ENCODE measurements at places on chromosomes 12 and 14. TPM values are rescaled to one million over a fixed set of nuclear protein-coding genes. Genes with fewer than 3 reads are reported as not detected.

Gene RIMKLB
- 0.52 TPM for total RNA-seq

DNA sequence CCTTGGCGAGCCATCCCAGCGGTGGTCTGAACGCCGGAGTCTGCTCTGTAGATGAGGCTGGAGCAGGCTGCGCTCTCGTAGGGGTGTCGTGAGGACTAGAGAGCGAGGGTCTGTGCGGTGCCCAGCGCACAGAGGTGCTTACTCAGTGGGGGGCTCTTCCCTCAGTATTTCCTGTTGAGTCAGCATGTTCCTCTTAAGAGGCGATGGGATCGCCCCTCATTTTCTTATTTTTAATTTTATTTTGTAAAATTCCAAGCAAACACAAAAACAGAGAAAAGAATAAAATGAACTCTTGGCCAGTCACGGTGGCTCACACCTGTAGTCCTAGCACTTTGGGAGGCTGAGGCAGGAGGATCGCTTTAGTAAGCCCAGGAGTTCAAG, 40.8 kb upstream of the BCL7A start:
- peaks cover 9% of the 10 kb centered on the region for H3K27me3 ChIP-seq
- H3K27ac ChIP-seq, result no peak overlapping the region
- no peaks in the 10 kb centered on the region for H3K36me3 ChIP-seq
- DNase-seq, result no peak
- no peak overlapping the region for H3K4me3 ChIP-seq

- no peak for DNase-seq
- peaks cover 16% of the 10 kb centered on the region for H3K27me3 ChIP-seq
- peak overlapping the region; percentile 98 for H3K27ac ChIP-seq
- H3K4me1 ChIP-seq, result peaks cover 23% of the 10 kb centered on the region
- peaks cover 2% of the 10 kb centered on the region for H3K36me3 ChIP-seq
Measured at GRCh38 chr14:31560759-31561154, 447 bp upstream of the NUBPL start.

Gene PKP2
- not detected for total RNA-seq

Gene AQP6
- not detected for total RNA-seq

Gene ACOT4
- total RNA-seq, result 1.1 TPM

Gene MRPL52
- 196 TPM for total RNA-seq

GRCh38 chr14:100709289-100710284, 17.1 kb upstream of the DLK1 start:
- no peak for DNase-seq
- no peaks in the 10 kb centered on the region for H3K36me3 ChIP-seq
- H3K27ac ChIP-seq, result no peak overlapping the region
- no peak overlapping the region for H3K4me3 ChIP-seq
- H3K4me1 ChIP-seq, result no peaks in the 10 kb centered on the region

DNA sequence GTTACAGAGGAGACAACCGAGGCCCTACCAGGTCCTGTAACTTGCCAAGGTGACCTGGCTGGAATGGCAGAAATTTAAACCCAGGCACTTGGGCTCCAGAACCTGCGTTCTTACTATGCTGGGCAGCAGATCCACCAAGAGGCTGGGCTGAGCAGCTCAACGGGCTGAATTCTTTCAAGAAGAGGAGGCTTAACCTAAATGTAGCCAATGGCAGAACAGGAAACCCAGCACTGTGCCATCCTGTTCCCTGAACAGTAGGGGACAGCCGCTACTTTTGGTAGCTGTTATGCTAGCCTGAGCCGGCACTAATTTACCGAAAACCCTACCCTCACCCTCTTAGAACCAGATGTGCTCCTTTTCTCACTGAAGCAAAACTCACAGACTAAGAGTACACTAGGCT, 86.1 kb downstream of the ACTN1 start:
- no peak overlapping the region for H3K27ac ChIP-seq
- H3K27me3 ChIP-seq, result peaks cover 4% of the 10 kb centered on the region
- no peak for DNase-seq
- H3K4me3 ChIP-seq, result no peak overlapping the region

DNA sequence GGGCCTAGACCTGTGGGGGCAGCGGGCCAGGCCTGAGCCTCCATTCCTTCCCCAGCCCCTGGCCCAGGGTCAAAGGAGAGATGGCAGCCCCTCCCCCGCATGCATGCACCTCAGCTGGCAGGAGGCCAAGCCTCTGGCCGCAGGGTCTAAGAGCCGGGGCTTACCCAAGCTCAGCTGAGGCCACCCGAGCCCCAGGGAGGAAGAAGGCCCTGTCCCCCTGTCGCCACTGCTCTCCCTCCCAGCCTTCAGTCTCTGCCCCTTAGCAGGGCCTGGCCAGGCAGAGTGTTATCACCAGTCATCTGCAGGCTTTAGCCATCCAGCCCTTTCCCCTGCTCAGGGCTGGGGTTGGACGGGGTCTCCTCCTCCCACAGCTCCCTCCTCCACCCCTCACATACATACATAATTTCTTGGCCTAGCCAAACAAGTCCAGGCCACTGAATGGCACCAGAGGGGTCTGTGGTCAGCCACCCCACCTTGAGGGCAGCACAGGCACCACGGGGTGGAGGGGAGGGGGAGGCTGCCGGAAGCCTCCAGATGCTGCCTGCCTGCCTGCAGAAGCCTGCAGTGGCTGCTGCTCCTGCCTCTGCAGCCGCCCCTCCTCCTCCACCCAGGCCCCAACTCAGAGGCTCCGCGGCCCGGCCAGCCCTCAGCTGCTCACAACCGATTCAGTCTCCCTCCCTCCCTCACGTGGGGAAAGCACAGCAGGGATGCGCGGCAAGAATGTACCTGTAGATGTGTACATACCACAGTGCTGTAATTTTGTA, 22.8 kb downstream of the RAB35 start:
- no peaks in the 10 kb centered on the region for H3K4me1 ChIP-seq
- no peak for DNase-seq
- peaks cover 29% of the 10 kb centered on the region for H3K36me3 ChIP-seq
- H3K4me3 ChIP-seq, result no peak overlapping the region
- peaks cover 1% of the 10 kb centered on the region for H3K27me3 ChIP-seq

DNA sequence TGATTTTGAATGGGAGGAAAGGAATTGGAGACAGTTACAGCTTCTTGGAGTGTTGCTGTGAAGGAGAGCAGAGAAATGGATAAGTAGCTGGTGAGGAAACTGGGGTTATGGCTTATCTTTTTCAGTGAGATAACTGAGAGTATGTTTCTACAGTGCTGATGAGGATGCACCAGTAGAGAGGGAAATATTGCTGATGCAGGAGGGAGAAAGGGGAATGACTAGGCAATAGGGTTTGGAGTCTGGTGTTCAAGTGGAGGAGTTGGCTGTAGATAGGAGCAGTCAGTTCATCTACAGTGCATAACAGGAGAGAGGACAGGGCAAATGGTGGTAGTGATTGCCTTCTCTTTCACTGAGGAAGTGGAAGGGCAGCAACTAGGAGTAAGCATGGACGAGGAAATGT, 33.0 kb downstream of the SPATS2 start:
- H3K4me3 ChIP-seq, result no peak overlapping the region
- no peak for DNase-seq
- no peak overlapping the region for H3K27ac ChIP-seq
- no peaks in the 10 kb centered on the region for H3K36me3 ChIP-seq

- H3K27me3 ChIP-seq, result no peaks in the 10 kb centered on the region
- H3K4me3 ChIP-seq, result no peak overlapping the region
- H3K4me1 ChIP-seq, result no peaks in the 10 kb centered on the region
- H3K27ac ChIP-seq, result no peak overlapping the region
- no peaks in the 10 kb centered on the region for H3K36me3 ChIP-seq
Measured at GRCh38 chr14:85332401-85332800, 197.5 kb upstream of the FLRT2 start.

DNA sequence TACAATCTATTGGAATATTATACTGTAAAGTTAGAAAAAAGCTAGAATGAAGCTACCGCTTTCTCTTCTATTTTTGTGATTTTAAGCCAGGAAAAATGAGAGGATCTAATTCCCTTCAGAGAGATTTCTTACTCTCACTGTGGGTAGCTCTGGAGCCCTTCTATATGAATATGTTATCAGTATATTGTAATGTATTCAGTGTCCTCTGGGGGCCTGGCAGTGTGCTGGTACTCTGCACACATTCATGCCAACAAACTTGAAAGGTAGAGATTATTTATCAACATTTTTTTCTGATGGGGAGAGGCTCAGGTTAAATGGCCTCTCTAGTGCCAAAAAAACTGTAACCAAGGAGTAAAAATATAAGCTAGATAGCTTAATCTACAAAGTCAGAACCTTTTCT, 292.8 kb downstream of the TTC6 start:
- no peak overlapping the region for H3K4me3 ChIP-seq
- DNase-seq, result no peak
- no peaks in the 10 kb centered on the region for H3K36me3 ChIP-seq

Gene BMAL2
- total RNA-seq, result 58.0 TPM

DNA sequence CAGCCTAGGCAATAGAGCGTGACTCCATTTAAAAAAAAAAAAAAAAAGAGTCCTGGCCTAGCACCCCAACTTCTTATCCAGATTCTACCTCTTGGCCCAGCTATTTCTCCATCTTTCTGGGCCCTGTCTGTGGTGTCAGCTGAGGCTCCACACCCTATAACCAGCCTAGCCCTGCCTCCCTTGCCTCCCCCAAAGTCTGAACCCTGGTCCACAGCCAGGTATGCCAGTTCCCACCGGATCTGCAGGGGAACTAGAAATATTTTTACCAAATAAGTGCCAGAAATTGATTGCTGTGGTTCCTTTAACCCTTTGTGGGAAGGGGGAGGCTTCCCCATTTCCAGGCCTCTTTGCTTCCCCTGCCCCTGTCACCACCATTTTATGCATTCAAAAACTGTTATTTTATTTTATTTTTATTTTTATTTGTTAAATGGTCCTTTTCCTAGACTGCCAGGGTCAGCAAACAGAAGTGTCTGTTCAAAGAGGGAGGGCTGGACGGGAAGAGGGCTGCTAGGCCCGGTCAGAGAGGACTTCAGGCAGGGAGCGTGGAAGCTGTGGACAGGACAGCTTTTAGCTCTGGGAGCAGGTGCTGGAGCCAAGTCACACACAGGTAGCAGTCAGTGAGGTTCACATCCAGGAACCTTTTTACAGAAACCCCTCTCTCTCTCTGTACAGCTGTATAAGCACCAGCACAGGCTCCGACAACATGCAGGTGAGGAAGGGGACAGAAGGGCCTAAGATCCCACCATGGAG, 23.2 kb downstream of the TTC9 start:
- H3K4me3 ChIP-seq, result no peak overlapping the region
- no peak for DNase-seq
- no peaks in the 10 kb centered on the region for H3K27me3 ChIP-seq
- H3K36me3 ChIP-seq, result peaks cover 21% of the 10 kb centered on the region
- H3K27ac ChIP-seq, result peak overlapping the region; percentile 23
- peaks cover 56% of the 10 kb centered on the region for H3K4me1 ChIP-seq

- H3K27ac ChIP-seq, result no peak overlapping the region
- no peak overlapping the region for H3K4me3 ChIP-seq
- H3K36me3 ChIP-seq, result peaks cover 42% of the 10 kb centered on the region
- peaks cover 17% of the 10 kb centered on the region for H3K4me1 ChIP-seq
- no peaks in the 10 kb centered on the region for H3K27me3 ChIP-seq
Measured at GRCh38 chr14:52481864-52482263, 70.4 kb downstream of the TXNDC16 start.

GRCh38 chr14:52467515-52468266, 84.6 kb downstream of the TXNDC16 start:
- H3K4me3 ChIP-seq, result no peak overlapping the region
- no peaks in the 10 kb centered on the region for H3K27me3 ChIP-seq
- peaks cover 9% of the 10 kb centered on the region for H3K36me3 ChIP-seq

- H3K36me3 ChIP-seq, result peaks cover 1% of the 10 kb centered on the region
- no peaks in the 10 kb centered on the region for H3K4me1 ChIP-seq
- no peak overlapping the region for H3K4me3 ChIP-seq
Measured at GRCh38 chr14:75910048-75910447, 71.7 kb downstream of the TGFB3 start.

DNA sequence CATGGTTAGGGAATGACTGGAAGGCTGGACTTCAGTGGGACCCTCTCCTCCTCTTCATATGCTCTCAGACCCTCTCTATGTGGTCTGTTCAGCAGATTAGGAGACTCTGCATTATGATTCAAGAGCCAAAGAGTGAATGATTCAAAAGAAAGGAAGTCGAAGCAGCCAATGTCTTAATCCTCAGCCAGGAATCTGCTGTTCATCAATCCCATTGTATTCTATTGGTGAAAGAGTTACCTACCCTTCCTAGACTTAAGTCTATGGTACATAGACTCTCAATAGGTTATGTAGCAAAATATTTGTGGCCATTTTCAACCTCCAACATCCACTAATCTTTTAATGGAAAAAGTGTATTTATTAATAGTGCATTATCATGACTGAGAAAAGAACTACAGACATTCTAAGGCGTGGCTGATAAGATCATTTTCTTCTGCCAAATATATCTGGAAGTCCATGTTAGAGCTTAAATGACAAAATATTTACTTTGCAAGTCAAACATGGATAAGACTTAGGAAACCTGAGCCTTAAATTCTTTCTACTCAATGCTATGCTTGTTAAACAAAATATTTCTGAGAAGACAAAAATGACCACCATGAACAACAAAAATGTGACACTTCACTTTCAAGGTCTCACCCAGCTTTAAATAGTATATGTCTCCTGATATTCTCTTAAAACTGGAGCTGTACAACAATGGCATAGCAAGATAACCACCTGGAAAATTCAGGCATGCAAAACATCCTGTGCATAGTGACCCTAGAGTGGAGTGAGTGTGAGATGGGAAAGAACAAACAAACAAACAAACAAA, 1100.6 kb downstream of the GALC start:
- H3K27ac ChIP-seq, result no peak overlapping the region

Gene KRT81
- not detected for total RNA-seq

DNA sequence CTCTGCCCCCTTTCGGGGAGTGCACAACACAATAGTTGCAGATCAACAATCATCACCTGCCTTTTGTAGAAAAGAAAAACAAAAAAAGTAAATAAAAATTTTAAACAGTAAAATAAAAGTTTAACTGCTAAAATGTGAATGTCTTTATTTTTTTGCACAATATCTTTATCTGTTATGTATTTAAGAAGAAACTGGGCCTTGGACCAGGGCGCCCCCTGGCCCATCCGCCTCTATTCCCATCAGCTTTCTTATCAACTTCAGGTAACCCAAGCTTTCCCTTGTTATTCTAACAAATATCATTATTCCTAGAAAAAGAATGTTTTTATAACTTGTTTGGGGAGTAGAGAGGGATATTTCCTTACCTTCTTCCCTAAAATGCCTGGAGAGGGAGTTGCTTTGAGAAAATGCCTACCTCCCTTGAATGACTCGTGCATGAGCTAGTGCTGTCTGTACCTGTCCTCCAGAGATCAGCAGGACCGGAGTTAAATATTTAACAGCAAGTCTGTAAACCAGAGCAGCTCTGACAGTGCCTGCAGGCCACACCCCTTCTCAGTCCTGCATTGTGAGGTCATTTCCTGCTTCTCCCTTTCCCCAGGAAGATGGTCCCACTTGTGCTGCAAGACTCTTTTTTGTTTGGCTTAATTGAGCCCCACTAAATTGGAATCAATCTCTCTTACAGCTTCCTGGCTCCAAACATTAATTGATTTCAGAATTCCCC, 192.8 kb upstream of the RGS6 start:
- H3K4me1 ChIP-seq, result no peaks in the 10 kb centered on the region
- peaks cover 34% of the 10 kb centered on the region for H3K36me3 ChIP-seq
- no peak for DNase-seq
- no peak overlapping the region for H3K27ac ChIP-seq
- H3K4me3 ChIP-seq, result no peak overlapping the region
- H3K27me3 ChIP-seq, result peaks cover 1% of the 10 kb centered on the region

Gene TSHR
- 0.47 TPM for total RNA-seq
